Bone marrow (tissue), 2 donors: ENCODE measurements at places on chromosomes 1 and 21.

GRCh38 chr21:33492571-33492970 is 1.1 kb upstream of the DNAJC28 start:
- DNase-seq: no peak

DNA sequence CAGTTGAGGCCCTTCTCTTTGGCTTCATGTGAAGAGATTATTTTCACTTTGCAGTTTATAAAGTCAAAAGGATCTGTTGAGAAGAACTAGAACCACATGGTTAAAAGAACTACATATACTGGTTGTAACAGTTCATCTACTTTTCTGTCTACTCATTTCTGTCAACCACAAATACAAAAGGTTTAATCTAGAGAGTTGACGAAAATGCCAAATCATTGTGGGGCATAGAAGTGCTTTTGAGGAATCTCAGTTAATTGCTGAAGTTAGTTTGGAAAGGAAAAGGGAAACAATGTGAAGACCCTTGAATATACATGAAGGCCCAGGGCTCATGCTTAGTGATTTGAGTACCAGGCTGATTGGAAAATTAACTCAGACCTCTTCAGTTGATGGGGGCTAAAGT is 415.7 kb upstream of the ZP4 start:
- no peak for DNase-seq

DNA sequence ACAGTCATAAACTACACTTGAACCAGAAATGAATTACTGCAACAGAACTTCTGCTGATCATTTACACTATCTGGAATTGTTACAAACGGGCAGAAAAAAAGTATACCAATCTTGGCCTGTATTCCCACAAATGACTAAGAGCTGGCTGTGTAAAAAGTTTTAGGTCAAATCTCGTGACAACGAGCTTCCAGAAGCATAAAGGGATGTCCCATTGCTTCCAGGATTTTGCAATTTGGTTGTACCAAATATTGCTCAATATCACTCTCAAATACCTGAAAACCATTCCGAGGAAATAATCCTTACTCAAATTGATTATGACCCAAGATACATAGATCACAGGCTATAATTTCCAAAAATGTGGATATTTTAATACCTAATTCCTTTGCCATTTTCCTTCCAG is 175.6 kb downstream of the TBX15 start:
- DNase-seq: no peak

DNA sequence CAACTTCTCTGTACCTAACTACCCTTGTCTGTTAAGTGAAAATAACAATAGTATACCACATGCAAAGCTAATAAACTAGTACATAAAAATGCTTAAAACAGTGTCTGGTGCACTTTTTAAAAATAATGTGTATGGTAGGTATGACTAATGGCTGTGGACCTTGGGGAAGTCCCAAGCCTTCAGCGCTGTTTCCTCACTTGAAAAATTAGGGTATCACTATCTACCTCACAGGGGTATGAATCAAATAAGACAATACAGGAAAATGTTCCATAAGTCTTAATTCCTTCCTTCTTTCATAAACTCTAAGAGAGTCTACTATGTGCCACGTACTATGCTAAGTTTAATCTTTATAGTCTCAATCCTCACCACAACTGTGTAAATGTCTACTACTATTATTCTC is 32.0 kb downstream of the EGLN1 start:
- DNase-seq: peak; percentile 31

- DNase-seq: no peak
Measured at GRCh38 chr1:165763442-165763841, 5.2 kb downstream of the TMCO1 start.
